HCT116 (cell line): ENCODE measurements at places on chromosomes 4 and X.

GRCh38 chr4:6561173-6561516 is 13.8 kb upstream of the MAN2B2 start:
- H3K36me3 ChIP-seq, result no peaks in the 10 kb centered on the region
- H3K27ac ChIP-seq, result no peak overlapping the region
- H3K4me1 ChIP-seq, result no peaks in the 10 kb centered on the region
- no peak overlapping the region for H3K4me3 ChIP-seq

GRCh38 chr4:81629366-81629765 is 157.7 kb upstream of the RASGEF1B start:
- H3K4me3 ChIP-seq, result no peak overlapping the region
- H3K4me1 ChIP-seq, result no peaks in the 10 kb centered on the region
- no peak for DNase-seq
- peaks cover 5% of the 10 kb centered on the region; the same call in 1 of the 2 replicates for H3K27me3 ChIP-seq
- H3K27ac ChIP-seq, result no peak overlapping the region
- H3K36me3 ChIP-seq, result no peaks in the 10 kb centered on the region

- H3K4me3 ChIP-seq, result no peak overlapping the region
- DNase-seq, result no peak
- no peaks in the 10 kb centered on the region for H3K4me1 ChIP-seq
Measured at GRCh38 chrX:112012360-112012759, 70.2 kb downstream of the TRPC5 start.

- DNase-seq, result no peak
- no peak overlapping the region for H3K27ac ChIP-seq
- no peaks in the 10 kb centered on the region for H3K36me3 ChIP-seq
Measured at GRCh38 chrX:135024526-135024925, 2.2 kb upstream of the RTL8B start.

GRCh38 chr4:122749704-122750454 is 17.4 kb downstream of the BBS12 start:
- DNase-seq, result no peak
- no peaks in the 10 kb centered on the region for H3K27me3 ChIP-seq
- no peaks in the 10 kb centered on the region for H3K4me1 ChIP-seq

- peaks cover 40% of the 10 kb centered on the region for H3K4me1 ChIP-seq
- H3K4me3 ChIP-seq, result no peak overlapping the region
- no peaks in the 10 kb centered on the region for H3K36me3 ChIP-seq
Measured at GRCh38 chr4:87103691-87104187, 116.7 kb downstream of the KLHL8 start.

DNA sequence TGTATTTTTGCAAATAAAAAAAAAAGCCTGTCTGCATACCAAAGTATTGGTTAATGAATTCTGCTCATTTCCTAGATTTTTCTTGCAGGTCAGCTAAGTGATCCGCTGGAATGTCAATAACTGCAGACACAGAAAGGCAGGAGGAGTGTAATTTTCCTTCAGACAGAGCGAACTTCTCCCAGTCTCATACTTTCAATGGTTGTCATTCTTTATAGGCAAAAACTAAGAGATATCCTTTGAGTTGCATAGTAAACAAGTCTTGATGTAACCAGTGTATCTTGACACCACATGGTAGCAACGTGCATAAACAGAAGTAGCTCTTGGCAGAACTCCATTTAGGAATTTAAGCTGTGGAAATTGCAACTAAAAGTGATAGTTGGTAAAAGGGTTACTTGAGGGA is 8.2 kb downstream of the CAPN6 start:
- H3K27me3 ChIP-seq, result 0 out of 2 replicates have a peak, but pooled peaks cover 20% of the 10 kb centered on the region
- no peak for DNase-seq
- no peak overlapping the region for H3K4me3 ChIP-seq
- H3K4me1 ChIP-seq, result no peaks in the 10 kb centered on the region
- H3K36me3 ChIP-seq, result no peaks in the 10 kb centered on the region

DNA sequence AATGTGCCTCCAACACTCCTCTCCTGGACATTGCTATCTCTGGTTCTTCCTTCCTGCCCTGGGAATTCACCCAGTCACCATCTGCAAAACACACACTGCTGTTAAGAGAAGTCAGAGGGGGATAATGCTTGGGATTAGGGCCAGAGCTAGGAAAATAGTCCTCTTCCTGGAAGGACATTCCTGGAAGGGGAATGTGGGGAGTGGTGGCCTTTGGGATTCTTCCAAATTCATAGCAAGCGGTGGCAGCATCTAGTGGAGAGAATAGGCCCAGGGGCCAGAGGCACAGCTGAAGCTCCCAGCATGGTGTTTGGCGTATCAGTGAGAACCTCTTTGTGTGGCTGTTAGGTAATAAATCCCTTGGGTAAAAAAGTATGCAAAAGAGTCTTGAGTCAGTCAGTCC is 34.3 kb downstream of the SHROOM4 start:
- H3K4me1 ChIP-seq, result no peaks in the 10 kb centered on the region
- no peak overlapping the region for H3K27ac ChIP-seq
- no peak for DNase-seq
- H3K36me3 ChIP-seq, result no peaks in the 10 kb centered on the region
- H3K4me3 ChIP-seq, result no peak overlapping the region

DNA sequence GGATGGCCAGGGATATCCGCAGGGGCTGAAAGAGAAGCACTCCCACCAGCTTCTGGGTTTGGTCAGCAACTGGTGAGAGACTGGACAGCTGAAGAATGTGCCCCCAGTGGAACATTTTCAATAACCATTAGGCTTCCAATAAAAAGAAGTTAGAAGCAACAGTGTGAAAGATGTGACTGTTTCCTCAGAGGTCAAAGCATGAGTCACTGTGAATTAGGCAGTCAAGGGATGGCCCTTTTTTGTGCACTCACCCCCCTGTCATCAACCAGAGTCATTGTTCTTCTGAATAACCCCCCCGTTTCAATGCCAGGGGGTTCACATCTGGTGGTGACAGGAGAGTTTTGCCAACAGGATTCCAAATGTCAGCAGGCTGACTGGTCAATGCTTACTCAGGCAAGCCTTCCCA is 74.6 kb upstream of the SH3RF1 start:
- peak; percentile 40 for DNase-seq
- no peak overlapping the region for H3K4me3 ChIP-seq
- H3K27ac ChIP-seq, result no peak overlapping the region
- H3K36me3 ChIP-seq, result no peaks in the 10 kb centered on the region
- no peaks in the 10 kb centered on the region for H3K27me3 ChIP-seq
- peaks cover 29% of the 10 kb centered on the region for H3K4me1 ChIP-seq

GRCh38 chr4:86977621-86978184 is 42.9 kb downstream of the AFF1 start:
- H3K4me1 ChIP-seq, result peaks cover 23% of the 10 kb centered on the region
- peak; percentile 73 for DNase-seq
- no peaks in the 10 kb centered on the region for H3K36me3 ChIP-seq
- no peaks in the 10 kb centered on the region for H3K27me3 ChIP-seq
- H3K4me3 ChIP-seq, result peak overlapping the region; percentile 31
